ENCODE measurements at places on chromosomes 6 and 20. TPM values are rescaled to one million over a fixed set of nuclear protein-coding genes. Genes with fewer than 3 reads are reported as not detected.
A peak's percentile ranks its signal among the peaks of the same experiment; 100 is the strongest.

DNA sequence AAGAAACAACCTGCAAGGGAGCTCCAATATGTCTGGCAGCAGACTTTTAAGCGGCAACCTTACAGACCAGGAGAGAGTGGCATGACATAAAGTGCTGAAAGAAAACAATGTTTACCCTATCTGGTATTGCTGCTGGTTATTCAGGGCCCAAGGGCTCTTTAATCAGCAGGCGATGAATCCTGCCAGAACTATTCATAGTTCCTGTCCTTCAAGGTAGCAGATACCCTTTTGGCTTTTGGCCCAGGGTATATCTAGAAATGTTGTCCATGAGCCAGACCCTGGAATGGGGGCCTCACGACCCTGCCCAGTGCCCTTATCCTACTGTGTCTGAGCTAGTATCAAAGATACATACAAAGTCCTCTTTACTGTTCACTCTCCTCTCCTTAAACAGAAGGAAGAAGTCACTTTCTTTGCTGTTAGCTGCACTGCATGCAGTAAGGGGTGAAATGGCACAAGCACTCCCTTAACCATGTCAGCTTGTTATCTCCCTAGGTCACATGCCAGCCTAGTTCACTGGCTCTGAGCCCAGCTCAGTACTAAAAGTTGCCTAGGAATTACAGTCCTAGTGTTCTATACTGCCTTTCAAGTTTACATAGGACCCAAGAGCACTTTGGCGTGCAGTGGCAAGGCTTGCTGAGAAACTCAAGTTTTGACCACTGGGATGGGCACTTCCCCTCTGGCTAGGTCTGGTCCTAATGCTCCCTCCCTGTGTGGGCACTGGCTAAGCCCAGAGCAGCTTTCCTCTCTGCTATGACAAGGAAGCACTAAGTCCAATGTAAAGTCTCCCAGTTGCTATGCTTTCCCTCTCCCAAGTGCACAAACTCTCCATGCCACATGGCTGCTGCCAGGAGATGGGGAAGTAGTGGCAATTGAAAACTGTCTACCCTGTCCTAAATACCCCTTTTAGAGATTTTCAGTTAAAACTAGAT, 122.0 kb downstream of the HTR1B start:
- H3K36me3 ChIP-seq: no peaks in the 10 kb centered on the region
- no peaks in the 10 kb centered on the region for H3K4me1 ChIP-seq

DNA sequence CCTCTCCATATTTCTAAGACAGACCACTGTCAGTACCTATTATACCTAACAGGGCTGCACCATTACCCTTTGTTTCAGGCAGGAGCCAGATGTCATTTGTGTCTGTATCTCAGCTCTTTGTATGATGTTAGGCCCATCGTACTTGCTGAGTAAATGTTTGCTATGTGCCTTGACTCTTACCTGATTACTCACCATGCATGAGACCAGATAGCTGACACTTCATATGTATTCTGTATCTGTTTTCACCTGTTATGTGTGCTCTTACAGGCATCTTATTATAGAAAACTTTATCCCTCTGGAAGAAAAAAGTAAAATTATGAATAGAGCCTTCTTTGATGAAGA, 31.7 kb upstream of the ASXL1 start:
- DNase-seq: peak; percentile 60
- peaks cover 17% of the 10 kb centered on the region for H3K36me3 ChIP-seq
- peak overlapping the region; percentile 92 for H3K27ac ChIP-seq
- H3K4me3 ChIP-seq: peak overlapping the region; percentile 6
- H3K4me1 ChIP-seq: peaks cover 11% of the 10 kb centered on the region
- H3K27me3 ChIP-seq: no peaks in the 10 kb centered on the region

DNA sequence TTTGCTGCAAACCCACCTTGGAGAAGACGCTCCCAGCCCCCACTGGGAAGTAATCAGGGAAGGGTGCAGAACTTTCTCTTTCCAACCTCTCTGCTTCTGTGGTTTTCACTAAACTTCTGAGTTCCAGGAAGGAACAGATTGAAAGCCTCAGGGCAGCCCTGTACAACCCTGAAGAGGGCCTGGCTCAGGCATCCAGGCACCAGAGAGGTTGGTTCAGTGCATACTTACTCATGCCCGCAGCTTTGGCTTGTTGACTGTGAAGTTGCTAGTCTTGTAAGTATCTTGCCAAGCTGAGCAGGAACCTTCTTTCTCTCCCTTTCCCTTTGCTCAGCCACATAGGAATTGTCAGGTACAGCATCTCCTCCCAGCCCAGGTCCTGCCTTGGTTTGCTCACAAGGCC, 272.2 kb upstream of the FOXQ1 start:
- peaks cover 98% of the 10 kb centered on the region for H3K27me3 ChIP-seq
- H3K27ac ChIP-seq: no peak overlapping the region
- no peak for DNase-seq
- no peak overlapping the region for H3K4me3 ChIP-seq

GRCh38 chr6:139486476-139486799, 112.0 kb upstream of the CITED2 start:
- H3K4me3 ChIP-seq: no peak overlapping the region
- H3K27ac ChIP-seq: no peak overlapping the region
- H3K27me3 ChIP-seq: no peaks in the 10 kb centered on the region

TAAR8 gene
- total RNA-seq: not detected

MUC22 gene
- 0.06 TPM for total RNA-seq

GHRH gene
- not detected for total RNA-seq

DNA sequence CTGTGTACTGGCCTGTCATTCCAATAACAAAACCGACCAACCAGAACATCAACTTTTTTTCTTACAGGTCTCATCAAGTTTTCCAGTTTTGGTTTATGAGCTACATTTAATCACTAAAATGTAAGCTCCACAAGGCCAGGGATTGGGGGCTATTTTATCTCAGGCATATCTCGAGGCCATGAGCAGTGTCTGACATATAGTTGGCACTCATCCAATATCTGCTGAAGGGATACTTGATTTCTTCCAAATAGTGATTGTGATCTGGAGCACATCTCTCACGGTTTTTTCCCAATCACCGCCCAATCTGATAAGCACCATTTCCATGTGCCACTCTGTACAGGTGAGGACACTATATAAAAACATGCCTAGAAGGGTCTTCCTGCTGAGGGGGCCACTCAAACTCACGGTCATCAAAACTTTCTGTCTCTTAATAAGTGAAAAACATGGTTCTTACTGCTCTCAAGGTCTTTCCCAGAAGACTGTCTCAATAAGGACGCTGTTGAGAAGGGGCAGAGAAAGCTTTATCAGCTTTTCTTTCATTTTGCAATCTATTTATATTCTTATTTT, 65.5 kb downstream of the MAN1A1 start:
- H3K27me3 ChIP-seq: no peaks in the 10 kb centered on the region
- H3K27ac ChIP-seq: no peak overlapping the region
- H3K4me3 ChIP-seq: no peak overlapping the region
- no peaks in the 10 kb centered on the region for H3K36me3 ChIP-seq
- peaks cover 14% of the 10 kb centered on the region for H3K4me1 ChIP-seq

CEP57L1 gene
- 19.8 TPM for total RNA-seq

DNA sequence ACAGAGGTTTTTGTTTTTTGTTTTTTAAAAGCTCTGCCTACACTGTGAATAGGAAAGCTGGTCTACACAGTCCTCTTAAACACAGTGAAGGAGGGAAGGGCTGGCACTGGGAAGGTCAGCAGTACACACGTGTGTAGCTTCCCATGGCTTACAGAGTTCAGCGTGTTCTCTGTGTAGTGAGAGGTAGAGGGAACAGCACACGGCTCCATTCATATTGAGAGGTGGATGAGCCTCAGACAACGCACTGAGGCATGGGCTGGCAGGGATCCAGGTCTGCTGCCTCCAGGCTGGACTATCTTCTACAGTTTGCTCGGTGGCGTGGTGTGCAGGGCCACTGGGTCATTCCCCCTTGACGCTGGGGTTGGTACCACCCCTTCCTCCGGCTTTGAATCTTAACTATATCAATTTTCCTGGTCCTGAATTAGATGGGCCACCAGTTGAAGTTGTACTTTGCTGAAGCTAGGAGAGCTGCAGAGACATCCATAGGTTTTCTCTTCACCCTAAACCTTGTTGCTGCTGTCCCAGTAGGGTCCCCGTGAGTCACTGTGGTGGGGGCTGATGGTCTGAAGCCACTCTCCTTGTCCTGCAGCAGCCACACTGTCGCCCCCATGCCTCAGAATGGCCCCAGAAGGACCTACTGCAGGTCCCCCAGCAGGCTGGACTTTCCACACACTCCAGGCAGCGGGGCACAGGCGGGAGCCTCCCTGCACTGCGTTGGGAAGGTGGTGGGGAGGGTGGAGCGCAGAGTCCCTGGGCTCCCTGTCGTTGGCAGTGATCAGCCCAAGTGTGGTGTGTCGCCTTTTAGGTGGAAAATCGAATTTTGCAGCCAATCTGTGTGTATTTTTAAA, 2.0 kb downstream of the ARFGAP1 start:
- peaks cover 13% of the 10 kb centered on the region for H3K4me1 ChIP-seq
- H3K36me3 ChIP-seq: peaks cover 23% of the 10 kb centered on the region
- H3K27ac ChIP-seq: no peak overlapping the region

DNA sequence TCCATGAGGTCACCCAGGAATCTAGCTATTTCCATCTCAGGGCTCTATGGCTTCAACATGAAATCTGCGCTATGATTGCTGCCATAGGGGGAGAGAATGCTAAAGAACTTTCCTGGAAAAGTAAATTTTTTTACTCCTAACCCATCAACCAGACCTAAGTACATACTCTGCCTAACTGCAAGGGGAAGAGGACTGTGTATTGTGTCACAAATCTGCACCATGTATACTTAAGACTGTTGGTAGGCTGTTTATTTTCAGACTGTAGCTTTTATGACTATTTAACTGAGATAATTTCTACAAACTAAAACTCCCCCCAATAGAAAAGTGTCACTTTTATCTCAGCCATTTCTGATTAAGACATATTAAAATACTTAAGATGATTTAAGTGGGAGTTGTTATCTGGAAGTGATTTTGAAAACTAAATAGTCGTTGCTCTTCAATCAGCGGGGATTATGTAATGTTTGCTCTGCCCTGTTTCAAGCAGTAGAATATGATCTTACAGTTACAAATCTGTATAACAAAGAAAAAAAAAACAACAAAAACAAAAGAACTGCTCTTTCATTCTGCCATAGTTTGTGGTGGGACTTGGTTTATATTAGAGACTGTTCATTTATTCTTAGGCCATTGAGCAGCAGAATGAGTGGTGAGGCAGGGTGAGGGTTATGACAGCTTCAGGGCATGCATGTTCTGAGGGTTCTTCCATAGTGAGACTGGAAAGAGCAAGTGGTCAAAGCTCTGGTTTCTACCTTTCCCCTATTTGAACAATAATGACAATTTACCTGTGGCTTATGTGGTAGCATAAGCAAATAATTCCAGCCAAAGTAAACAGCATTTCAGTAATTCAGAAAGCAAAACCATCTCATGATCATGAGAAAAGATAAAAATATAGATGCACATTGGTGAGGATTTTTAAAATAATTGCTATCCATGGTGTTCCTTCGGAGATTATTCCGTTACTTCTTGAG, 126.3 kb upstream of the CEP162 start:
- no peak overlapping the region for H3K27ac ChIP-seq
- no peak overlapping the region for H3K4me3 ChIP-seq
- H3K36me3 ChIP-seq: no peaks in the 10 kb centered on the region

DNA sequence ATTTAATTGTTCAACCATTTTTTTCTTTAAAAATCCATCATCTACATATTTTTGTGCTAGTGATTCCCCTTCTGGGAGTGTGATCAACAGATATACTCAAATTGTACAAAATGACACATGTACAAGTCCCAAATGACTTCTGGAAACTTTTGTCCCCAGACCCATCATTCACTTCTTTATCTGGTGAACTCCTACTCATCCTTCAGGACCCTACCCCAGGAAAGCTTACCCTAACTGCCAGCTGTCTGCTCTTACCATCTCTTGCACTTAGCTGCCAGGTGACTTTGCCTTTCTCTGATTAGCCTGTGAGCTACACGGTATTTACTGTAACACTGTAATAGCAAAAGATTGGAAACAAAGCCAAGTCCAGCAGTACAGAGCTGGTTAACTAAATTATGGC, 55.3 kb downstream of the JPH2 start:
- no peak overlapping the region for H3K27ac ChIP-seq
- no peaks in the 10 kb centered on the region for H3K4me1 ChIP-seq
- no peaks in the 10 kb centered on the region for H3K27me3 ChIP-seq

GRCh38 chr6:108755257-108756240, 92.7 kb upstream of the ARMC2 start:
- H3K36me3 ChIP-seq: no peaks in the 10 kb centered on the region
- H3K27ac ChIP-seq: no peak overlapping the region
- H3K27me3 ChIP-seq: no peaks in the 10 kb centered on the region
- no peak for DNase-seq
- H3K4me3 ChIP-seq: no peak overlapping the region

DNA sequence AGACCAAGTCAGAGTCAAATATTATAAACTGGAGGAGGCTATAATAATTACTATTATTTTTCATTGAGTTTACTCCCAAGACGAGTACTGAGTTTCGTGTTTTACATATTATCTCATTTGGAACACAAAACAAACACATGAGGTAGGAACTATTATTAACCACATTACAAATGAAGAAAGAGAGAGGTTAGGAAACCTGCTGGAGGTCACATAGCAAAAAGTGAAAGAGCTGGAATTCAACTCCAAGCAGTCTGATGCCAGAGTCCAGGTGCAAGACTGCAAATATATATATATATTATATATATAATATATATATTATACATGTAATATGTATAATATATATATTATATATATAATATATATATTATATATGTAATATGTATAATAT, 7.3 kb downstream of the RNF24 start:
- H3K27ac ChIP-seq: no peak overlapping the region
- no peaks in the 10 kb centered on the region for H3K36me3 ChIP-seq
- no peaks in the 10 kb centered on the region for H3K27me3 ChIP-seq

GRCh38 chr6:42370323-42370985, 81.3 kb downstream of the TRERF1 start:
- H3K27me3 ChIP-seq: no peaks in the 10 kb centered on the region
- DNase-seq: no peak
- H3K36me3 ChIP-seq: no peaks in the 10 kb centered on the region
- no peak overlapping the region for H3K4me3 ChIP-seq
- peaks cover 8% of the 10 kb centered on the region for H3K4me1 ChIP-seq
- no peak overlapping the region for H3K27ac ChIP-seq

CD40 gene
- 5.0 TPM for total RNA-seq
